Psoas muscle (tissue), 8 donors: ENCODE measurements at places on chromosomes 1 and 21. TPM values are rescaled to one million over a fixed set of nuclear protein-coding genes. Genes with fewer than 3 reads are reported as not detected.

The COL8A2 gene
- 0.15 TPM for total RNA-seq

The ATP5IF1 gene
- 124 TPM for total RNA-seq

The SPRR3 gene
- total RNA-seq = 0.32 TPM

The FCAMR gene
- total RNA-seq = not detected

The MASP2 gene
- total RNA-seq = not detected

The LCE1A gene
- total RNA-seq = not detected

The LCE1E gene
- total RNA-seq = not detected

The RXRG gene
- 12.8 TPM for total RNA-seq

The FCGR2B gene
- total RNA-seq = 3.0 TPM

GRCh38 chr1:116875391-116875790, 34.3 kb upstream of the PTGFRN start:
- no peak for DNase-seq

DNA sequence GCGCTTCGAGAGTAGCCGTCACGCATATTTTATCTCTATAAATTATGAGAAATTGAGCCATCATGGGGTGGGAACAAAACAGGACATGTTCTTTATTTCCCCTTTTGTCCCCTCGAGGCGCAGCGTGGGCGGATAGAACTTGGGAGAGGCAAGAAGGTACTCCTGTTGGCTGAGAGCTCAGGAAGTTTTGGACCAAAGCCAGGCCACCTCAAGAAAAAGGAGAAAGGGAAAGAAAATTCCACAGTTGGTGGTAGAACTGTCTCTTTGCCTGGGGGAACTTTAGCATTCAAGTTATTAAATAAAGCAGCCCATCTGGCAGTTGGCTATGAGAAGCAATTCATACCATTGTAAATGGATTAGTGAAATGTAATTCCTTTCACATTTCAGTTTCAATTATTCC, 76.4 kb upstream of the DSCAM start:
- no peak for DNase-seq

GRCh38 chr1:230160957-230161771, 94.1 kb downstream of the GALNT2 start:
- DNase-seq = no peak

GRCh38 chr1:33902486-33903209, 38.8 kb downstream of the HMGB4 start:
- no peak for DNase-seq

DNA sequence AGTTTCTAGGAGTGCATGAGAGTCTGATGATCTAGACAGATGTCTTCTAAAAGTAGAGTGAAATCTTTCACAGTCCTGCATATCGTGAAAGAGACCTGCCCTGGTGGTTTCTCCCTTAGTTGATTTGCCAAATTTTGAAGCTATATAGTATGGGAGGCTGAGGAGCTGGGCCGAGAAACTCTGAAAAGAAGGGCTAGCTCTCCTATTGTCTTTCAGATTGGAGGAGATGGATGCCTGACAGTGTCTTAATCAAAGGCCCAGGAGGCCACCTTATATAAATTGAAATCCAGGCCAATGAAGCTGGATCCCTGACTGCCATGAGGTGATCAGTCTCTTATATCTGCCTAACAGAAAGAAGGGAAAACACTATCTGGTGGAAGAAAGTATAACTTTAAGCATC, 18.4 kb upstream of the CD84 start:
- DNase-seq = no peak

GRCh38 chr1:25568834-25569596, 25.6 kb downstream of the LDLRAP1 start:
- DNase-seq = peak; percentile 74

DNA sequence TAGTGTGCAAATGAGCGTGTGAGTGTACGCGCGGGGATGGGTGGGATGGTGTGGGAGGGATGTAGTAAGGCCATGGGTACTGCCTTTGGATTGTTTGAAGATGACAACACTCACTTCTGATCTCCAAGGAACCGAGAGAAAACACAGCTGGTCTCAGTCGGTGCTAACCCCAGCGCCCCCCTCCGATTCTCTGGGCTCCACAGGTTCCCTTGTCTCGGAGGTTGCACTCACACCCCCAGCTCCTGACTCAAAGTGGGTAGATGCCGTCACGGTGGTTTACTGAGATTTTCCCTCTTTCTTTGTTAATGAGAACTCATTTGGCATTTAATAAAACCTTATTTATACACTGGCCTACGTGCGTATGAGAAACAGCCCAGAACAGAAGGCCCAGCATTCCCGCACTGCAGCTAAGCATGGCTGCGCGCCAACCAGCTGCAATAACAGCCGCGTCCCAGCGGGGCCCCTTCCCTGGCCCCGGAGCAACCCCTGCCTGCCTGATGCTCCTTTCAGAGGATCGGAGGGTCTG, 25.8 kb downstream of the ABCA4 start:
- peak; percentile 82 for DNase-seq

GRCh38 chr1:53686091-53686964, 52.6 kb downstream of the GLIS1 start:
- no peak for DNase-seq

DNA sequence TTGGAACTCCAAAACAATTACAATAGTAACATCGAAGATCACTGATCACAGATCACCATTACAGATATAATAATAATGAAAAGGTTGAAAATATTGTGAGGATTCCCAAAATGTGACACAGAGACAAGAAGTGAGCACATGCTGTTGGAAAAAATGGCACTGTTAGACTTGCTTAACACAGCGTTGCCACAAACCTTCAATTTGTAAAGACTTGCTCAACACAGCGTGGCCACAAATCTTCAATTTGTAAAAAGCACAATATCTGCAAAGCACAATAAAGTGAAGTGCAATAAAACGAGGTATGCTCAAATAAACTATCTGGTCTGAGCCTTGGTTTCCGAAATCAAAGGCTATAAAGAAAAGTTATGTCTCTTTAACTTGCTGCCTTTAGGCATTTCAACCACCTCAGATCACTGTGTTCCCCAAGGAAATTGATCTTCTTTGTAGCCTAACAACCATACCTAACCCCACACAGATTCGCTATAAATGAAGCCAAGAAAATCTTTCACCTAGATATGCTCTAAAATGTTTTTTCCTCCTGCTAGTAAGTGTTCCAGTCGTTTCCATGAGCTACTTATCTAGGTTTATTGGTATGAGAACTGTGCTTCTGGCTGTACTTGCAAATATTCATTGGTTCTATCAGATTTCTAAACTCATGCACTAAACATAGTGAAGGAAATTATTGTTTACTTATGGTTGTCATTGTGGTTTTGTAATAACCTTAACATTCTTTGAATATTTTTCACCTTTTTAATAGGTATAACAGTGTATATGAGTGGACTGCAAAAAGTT, 13.1 kb upstream of the LPGAT1 start:
- DNase-seq = no peak

DNA sequence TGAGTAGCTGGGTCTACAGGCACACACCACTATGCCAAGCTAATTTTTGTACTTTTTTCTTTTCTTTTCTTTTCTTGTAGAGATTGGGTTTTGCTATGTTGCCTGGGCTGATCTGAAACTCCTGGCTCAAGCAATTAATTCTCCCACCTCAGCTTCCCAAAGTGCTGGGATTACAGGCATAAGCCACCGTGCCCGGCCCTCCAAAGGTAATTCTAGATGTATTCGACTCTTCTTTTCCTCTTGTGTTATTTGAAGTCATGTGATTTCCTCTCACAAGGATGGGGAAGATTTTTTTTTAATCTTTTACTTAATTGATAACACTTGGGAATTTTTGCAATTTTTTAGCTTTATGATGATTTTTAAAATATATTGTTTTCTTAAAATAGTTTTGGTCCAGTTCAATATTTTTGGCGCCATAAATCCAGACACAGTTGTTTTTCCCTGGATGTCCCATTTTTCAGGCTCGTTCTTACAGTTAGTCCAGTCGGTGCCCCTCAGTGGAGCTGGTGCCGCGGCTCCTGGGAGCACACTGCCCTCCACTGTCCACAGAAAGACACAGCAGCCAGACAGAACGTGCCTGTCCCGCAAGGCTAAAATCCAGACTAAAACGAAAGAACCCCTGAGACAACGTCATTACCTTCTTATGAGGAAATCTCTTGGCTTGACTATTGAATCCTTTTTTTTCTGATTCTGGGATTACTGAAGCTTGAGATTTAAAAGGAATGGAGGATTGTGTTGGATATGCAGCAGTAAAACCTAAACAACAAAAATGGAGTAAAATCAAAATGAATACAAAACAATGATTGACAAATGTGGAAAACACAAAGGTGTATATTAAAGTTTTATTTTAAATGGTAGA, 22.4 kb downstream of the STPG1 start:
- peak; percentile 75 for DNase-seq

GRCh38 chr1:175678471-175678870, 64.9 kb downstream of the TNR start:
- no peak for DNase-seq

DNA sequence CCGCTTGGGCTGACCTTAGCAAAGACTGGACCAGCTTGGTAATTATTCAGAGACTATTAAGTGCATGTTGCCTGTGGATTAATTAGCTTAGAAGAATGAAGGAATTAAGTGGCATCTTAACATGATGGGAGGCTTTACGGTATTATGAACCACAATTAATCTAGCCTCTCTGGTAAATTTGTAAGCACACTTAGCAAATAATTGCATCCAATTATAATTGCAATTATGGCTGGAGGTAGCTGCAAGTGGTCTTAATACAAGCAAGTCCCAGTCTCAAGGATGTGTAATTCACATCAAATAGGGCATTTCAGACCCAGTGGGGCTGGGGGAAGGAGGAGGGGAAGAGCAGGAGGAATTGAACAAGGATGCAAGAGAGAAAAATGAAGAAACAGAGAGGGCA, 151.6 kb downstream of the CNIH3 start:
- DNase-seq = no peak

GRCh38 chr1:186374303-186375151, 526 bp downstream of the TPR start:
- no peak for DNase-seq

DNA sequence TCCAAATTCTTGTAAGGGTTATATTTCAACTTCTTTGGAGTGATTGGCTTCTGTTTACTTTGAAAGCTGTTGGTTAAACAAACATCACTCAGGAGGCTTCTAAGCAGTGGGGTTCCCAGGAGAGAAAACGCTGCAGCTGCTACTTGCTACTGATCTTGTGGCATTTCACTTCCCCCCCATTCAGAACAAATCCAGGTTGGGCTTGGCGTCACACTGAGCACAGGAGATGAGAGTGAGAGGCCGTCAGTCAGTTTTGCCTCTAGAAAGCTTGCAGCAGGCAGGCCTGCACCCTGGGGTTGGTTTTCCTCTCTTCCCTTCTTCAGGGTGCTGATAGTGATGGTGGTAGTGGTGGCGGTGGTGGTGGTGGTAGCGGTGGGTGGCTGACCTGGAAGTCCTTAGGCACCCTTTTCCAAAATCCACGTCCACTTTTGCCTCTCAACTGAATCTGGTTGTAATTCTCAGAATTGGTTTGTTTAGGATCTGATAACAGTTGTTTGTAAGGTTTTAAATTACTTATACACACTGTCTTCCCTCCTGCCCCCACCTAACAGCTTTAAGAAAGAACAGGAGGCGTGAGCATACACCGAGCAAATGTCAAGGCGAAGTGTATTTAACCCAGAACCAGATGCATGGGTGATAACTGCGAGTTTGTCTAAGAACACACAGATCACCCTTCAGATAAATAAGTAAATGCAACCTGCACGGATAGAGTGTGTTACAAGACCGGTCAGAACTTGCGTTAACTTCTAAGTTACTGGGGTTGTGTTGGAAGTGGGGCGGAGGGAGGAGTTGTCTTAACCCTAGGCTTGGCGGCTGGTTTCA, 3.2 kb upstream of the PROX1 start:
- DNase-seq = no peak

GRCh38 chr1:95636897-95637296, 402.9 kb downstream of the RWDD3 start:
- no peak for DNase-seq

DNA sequence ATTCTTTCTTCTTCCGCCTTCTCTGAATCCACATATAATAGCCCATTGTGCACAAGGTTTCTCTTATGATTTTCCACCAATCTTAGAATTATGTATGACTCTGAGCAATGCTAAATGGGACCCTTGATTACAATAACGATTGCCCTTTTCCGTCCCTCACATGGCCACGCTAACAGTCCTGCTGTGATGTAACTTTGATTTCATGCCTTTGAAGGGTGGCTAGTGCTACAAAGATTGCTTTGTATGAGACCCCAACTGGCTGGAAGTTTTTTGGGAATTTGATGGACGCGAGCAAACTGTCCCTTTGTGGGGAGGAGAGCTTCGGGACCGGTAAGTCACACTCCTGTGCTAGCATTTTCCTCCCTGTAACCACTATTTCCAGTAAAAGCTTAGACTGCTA, 45.3 kb downstream of the PGM1 start:
- DNase-seq = no peak

GRCh38 chr1:184051485-184052193, at the start of gene TSEN15:
TSEN15 (plus strand) TSS chr1:184051730; CDS start chr1:184051756, 26 bp downstream.
- peak; percentile 81 for DNase-seq

- no peak for DNase-seq
These were observed 893 bp upstream of the CFAP45 start for GRCh38 chr1:159900755-159901360.

- DNase-seq = no peak
These were observed 30.6 kb upstream of the KIF21B start for GRCh38 chr1:201054091-201054543.

GRCh38 chr1:28365864-28366263, 3.7 kb upstream of the PHACTR4 start:
- DNase-seq = no peak

- DNase-seq = no peak
These were observed 213.7 kb downstream of the ASTN1 start for GRCh38 chr1:176950736-176951324.

GRCh38 chr21:14869984-14870852, 194.6 kb downstream of the NRIP1 start:
- DNase-seq = no peak

DNA sequence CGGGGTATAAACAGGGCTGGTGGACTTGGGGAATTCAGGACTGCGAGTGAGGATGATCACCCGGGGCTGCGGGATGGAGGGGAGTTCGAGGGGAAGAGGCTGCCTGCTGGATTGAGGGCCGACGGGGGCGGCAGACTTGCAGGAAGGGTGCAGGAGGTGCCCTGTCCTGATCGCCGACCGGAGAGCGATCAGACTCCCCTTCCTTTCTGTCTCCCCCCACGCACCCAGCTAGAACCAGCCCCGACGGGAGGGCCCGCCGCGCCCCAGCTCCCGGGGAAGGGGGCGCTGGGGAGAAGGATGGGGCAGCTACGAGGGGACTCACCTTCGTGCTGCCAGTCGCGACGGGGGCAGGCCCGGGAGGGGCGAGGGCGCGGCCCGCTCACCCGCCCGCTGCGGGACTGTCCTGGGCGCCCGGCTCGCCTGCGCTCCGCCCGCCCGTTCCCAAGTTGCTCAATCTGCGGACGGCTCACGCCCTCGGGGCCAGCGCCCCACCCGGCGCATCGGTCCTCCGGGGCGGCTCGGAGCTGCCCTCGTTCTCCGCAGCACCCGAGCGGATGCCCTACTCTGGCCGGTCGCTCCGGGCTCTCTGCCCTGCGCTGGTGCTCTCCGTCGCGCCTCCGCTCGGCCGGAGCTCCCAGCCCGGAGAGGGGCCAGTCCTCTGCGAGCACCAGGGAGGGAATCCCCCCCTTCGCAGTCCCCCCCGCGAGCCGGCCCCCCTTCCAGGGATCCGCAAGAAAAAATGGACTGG, at the start of gene RSPO1:
Gene RSPO1, minus strand, starts transcription at position 649 of the 748 bp plus-strand sequence. CDS start 5,231 bp downstream, outside the sequence.
- DNase-seq = no peak
